ENCODE measurements at places on chromosomes 2 and 18.

DNA sequence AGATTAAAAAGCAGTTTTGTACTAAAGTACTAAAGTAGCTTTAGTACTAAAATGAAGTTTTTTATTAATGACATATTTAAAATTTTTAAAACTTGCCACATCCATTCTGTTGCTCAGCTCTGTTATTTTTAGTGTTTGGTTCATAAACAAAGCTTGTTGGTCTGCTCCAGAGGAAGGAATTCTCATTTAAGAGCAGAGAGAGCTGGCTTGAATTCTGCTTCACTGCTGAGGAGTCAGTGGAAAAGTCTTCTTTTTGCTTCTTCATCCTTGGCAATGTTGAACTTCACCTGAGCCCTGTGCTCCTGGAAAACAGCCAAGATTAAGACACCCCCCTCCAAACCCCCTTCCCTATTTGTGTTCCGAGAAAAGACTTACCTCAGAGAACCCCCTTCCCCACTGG is 40.6 kb downstream of the TMEM87B start:
- no peak for DNase-seq

GRCh38 chr2:154187948-154188347 is 316.2 kb downstream of the GALNT13 start:
- no peak for DNase-seq

DNA sequence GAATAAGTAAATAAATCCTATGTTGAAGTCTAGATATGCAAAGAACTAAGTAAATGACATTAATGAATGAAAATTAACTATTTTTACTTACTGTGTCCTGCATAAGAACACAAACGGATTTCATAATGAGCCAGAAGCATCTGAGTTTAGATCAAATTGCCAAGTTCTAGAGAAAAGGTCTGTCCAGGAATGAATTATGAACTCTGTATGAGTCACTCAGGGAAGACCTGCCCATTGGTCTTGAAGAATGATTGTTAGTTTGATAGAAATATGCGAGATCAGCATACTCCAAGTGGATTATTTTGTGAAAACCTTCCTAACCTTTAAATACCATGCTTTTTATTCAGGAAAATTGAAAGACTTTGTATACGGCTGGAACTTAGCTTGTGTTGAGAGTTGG is 189.5 kb downstream of the DOK6 start:
- no peak for DNase-seq

DNA sequence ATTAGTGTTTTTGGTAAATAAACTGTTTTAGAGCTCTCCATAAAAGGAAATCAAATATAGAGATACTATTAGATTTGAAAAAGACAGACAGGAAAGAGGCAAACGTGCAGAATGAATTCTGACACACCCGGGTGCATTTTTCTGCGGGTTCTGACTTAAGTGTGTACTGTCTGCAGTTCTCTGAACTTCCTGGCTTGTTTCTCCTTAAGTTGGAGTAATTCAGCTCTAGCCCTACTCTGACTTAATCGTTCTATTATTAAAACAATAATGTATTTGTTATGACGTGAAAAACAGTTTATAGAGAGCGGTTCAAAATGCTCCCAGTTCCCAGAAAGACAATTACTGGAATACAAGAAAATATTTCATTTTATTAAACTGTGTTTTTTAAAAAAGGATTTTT is 305.9 kb downstream of the ARHGAP15 start:
- no peak for DNase-seq

DNA sequence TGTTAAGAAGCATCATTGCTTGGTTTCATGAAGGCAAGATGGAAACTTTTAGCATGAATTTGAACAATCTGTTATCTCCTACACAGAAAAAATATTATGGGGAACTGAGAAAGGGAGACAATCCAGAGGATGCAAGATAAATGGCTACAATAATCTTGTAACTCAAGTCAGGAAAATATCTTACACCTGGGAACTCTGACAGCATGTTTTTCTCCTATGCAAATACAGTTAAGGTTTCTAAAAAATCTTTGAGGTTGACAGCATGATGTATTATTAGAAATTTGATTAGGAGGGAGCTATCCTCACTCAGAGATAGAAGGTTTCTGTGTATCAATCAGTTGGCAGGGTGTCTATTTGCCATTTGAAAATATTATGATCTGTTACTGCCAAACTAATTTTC is 75.6 kb downstream of the GPD2 start:
- no peak for DNase-seq

GRCh38 chr2:38850045-38850444 is 25.7 kb downstream of the DHX57 start:
- no peak for DNase-seq

GRCh38 chr2:31440764-31441163 is 26.2 kb upstream of the XDH start:
- DNase-seq: no peak

DNA sequence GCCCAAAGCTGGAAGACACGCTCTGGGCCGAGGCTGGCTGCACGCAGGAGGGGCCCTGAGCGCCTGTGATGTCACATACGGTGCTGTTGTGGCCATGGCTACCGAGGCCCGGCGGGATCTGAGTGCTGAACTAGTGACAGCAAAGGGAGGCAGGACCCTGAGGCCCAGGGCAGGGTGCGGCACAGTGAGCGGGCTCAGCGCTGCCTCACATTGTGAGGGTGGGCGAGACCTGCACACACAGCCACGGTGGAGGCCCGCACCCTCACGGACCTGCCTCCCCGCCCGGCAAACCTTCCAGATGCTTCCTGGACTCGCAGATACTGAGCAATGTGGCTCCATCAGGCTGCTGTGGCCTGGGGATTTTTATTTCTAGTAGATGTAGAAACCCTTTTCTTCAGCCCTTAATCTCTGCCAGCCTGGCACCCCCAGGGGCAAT is 133.8 kb upstream of the CTDP1 start:
- DNase-seq: no peak

GRCh38 chr2:71417300-71418202 is 35.8 kb upstream of the DYSF start:
- no peak for DNase-seq

Data from effector CD4-positive, alpha-beta T cell (primary cell).